ENCODE measurements at places on chromosomes 16 and 17.

- DNase-seq = peak; percentile 65
Measured at GRCh38 chr16:84851192-84852127, 31.7 kb downstream of the CRISPLD2 start.

DNA sequence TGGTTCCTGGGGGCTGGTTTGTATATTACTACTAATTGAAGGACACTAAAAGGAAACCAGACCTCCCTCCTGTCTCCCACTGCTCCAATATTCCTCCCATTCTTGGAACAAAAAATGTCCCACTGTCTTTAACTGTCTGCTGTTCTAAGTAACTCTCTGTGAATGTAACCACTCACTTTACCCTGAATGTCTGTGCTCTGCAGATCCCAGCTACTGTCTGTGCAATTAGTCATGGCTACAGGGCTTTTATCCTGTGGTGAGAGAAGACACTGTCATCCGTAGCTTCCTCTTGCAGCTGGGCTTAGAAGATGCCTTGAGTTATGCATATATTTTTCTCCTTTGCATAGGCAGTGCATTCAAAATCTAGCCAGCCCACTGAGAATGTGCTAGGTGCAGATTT is 853.8 kb downstream of the CDH8 start:
- no peak for DNase-seq

GRCh38 chr16:3865241-3865640 is 15.3 kb downstream of the CREBBP start:
- no peak for DNase-seq

GRCh38 chr16:14958323-14958600 is 16.6 kb upstream of the PDXDC1 start:
- DNase-seq = no peak

DNA sequence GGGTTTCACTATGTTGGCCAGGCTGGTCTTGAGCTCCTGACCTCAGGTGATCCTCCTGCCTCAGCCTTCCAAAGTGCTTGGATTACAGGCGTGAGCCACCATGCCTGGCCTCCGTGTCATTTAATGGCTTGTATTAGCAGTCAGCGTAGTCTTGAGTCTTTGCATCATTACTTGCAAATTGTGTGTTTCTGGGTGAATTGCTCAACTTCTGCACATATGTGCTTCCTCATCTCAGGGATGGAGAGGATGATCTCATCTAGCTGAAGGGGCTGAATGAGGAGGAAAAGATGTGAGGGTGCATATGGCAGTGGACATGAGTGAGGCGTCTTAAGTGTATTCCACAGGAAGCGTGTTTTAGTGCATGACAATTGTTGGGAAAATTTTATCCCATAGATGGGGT is 155.8 kb downstream of the SNX29 start:
- DNase-seq = no peak

DNA sequence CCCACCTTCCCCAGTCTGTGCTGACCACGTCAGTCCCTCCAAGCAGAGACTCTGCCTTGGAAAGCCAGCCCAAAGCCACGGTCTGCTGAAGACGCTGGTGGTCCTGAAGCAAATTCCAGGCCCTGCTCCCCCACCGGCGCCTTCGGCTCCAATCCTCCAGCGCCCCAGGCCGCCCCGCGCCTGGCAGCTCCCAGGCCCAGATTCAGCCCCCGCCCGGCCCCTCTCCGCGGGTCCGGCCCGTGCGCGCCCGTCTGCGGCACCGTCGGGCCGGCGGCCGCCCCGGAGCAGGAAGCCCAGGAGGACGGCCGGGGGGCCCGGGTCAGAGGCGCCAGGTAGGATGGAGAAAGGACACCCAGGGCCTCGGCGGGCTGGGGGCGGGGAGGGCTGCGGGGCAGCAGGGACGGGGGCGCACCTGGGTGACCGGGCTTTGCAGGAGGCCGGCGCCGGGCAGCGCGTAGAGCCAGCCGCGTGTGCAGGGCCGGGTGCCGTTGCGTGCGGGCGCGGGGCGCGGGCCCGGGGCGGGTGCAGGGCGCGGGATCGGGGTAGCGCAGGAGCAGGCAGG is 594 bp upstream of the SLC22A31 start:
- DNase-seq = no peak

DNA sequence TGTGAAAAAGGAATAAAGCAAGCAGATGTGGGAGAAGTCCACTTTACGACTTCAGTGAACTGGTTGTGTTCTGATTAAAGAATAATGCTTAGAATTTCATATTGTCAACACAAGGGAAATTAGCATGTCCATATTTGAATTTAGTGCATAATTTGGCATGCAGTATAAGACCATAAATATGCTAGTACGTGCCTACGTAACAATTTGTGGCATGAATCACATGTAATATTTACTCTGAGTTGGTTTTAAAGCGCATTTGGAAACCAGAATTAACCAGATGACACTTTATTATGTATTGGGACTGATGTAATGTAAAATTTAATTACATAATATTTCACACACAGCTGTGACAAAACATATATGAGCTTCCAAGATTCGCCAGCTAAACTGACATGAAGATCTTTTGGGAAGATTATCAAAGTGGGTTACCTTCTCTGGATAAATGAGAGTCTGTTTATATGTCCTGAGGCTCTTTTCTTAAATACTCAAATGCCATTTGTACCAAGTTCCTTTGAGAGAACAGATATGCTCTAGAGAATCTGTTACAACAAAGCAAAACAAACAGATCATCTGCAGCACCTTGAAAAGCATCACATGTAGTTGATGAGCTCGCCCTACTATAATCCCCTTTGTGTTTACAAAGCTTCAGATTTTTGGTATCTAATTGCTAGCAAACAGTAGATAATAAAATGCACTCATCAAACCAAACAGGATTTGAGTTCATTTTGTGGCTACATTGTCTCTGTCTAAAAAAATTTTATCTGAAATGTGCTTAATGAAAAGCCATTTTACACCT is 1468.6 kb downstream of the CDH11 start:
- DNase-seq = no peak

GRCh38 chr17:78717431-78717980 is 64.6 kb downstream of the CYTH1 start:
- DNase-seq = peak; percentile 87

GRCh38 chr16:12584488-12585233 is 219.0 kb downstream of the CPPED1 start:
- no peak for DNase-seq

DNA sequence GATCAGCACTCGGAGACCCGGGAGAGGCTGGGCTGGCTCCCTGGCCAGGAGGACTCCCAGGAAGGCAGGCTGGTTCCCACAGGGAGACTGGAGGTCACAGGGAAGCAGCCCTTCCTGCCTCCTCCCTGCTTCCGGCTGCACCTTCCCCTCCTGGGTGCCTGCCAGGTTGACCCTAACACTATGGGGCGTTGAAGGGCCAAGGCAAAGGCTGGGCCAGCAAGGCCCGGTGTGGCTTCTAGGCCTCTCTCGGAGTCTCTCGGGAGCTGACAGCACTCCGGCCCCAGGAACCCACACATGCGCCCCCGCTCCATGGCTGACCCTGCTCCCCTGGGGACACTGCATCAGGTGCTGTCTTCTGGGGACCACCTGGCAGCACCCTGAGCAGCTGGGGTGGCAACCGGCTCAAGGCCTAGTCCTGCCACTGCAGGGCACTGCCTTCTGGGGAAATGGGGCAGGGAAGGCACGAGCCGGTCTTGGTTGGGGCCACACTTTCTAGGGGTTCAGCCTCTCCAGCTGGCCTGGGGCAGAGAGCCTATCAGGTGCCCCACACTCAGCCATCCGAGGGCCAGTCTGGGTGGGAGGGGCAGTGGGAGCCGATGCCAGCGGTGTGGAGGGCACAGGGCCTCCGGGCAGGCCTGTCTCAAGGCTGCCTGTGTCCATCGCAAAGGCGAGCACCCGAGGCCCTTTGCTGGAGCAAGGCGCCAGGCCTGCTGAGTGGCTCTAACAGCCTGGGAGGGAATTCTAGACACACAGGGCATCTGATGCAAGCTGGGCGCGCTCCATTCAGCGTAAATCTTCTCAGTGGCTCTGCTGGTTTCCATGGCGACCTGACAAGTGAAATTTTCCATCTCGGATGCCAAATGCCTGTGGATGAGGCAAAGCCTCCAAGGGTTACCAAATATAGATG is 5.6 kb upstream of the MTSS2 start:
- DNase-seq = peak; percentile 95

GRCh38 chr16:54579106-54579728 is 292.6 kb upstream of the IRX3 start:
- no peak for DNase-seq

DNA sequence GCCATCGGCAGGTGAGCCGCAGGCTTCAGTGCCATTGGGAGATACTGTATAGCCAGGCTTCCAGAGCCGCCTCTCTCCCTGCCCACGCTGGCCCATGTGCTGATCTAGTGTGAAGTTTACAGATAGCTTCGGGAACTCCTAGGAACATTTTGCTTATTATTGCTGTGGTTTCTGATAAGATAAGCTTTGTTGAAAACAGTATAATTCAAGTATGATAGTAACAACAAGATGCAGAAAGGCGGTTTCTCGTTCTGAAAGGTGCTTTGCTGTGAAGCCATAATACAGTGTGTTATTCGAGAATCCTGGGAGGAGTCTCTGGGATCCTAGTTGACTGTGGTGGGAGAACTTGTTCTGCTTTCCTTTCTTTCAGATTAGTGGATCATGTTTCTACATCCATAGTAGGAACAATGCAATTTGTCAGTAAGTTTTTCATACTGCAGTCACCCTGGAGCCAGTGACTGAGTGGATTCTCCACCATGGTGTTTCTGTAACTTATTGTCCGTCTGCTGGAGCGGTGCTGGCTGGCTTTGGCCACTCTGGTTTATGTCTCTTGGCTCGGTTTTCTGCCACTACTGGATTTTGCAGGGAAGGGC is 31.5 kb downstream of the RAB11FIP3 start:
- no peak for DNase-seq

GRCh38 chr17:20279631-20280030 is 187.7 kb downstream of the LGALS9B start:
- DNase-seq = no peak

GRCh38 chr16:85935974-85936760 is 37.2 kb downstream of the IRF8 start:
- no peak for DNase-seq

GRCh38 chr16:28255838-28256237 is 36.5 kb upstream of the SBK1 start:
- DNase-seq = no peak

DNA sequence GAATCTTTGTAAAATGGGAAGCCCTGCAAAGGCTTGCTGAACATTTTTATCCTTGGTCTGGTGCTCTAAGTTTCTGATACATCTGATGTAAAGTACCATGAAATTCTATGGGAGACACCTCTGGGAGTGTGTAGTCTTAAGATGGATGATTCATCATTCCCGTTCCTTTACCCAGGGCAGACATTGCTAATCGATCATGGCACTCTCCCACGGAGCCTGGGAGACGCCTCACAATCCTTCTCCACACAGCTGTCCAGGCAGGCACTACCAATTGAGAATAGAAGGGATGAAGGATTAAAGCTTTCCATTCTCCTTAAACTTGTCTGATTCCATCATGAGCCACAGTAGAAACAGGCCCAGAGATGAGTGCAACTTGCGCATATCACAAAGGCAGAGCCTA is 144.8 kb downstream of the GSG1L start:
- DNase-seq = no peak

GRCh38 chr17:56890390-56890789 is 23.5 kb downstream of the TRIM25 start:
- no peak for DNase-seq

GRCh38 chr16:57619606-57620334 is 8.7 kb upstream of the ADGRG1 start:
- no peak for DNase-seq

DNA sequence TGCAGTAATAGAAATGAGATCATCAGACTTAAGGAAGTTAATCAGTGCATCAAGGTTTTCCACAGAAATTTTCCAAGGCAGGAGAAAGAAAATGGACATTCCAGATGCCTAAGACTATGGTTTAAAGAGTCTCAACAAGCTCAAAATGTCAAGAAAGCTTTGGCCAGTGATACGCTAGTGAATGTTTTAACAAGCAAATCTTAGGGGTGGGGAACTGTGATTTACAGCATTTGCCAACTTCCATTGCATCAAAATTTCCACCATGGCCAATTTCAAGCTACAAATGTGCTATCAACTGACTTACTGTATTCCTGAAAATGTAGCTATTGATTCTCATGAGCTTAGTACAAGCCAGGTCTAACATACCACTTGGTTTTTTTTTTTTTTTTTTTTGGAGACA is 82.4 kb upstream of the CLEC3A start:
- DNase-seq = no peak

DNA sequence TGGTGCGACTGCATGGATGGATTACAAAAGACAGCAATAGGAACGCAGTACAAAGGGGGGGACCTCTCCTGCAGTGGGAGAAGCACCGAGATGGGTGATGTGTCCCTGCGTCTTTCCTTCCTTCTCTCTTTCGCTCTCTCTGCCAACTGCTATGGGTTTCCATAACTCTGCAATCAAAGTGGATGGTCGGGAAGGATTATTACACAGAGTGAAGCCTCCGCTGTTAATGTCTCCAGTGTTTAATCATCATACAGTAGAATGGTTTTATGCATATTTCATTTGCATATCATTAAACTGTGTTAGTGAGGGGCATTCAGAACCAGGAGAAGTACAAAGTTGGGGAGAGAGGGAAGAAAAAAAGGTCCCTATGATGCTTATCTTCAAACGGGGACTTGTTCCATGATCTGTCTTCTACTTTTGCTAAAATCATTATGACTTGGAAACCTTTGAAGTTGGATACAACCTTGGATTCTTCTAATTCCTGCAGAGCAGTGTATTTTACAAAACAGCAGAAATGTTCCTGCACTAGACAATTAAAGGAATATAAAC is 255.9 kb upstream of the PMFBP1 start:
- no peak for DNase-seq

DNA sequence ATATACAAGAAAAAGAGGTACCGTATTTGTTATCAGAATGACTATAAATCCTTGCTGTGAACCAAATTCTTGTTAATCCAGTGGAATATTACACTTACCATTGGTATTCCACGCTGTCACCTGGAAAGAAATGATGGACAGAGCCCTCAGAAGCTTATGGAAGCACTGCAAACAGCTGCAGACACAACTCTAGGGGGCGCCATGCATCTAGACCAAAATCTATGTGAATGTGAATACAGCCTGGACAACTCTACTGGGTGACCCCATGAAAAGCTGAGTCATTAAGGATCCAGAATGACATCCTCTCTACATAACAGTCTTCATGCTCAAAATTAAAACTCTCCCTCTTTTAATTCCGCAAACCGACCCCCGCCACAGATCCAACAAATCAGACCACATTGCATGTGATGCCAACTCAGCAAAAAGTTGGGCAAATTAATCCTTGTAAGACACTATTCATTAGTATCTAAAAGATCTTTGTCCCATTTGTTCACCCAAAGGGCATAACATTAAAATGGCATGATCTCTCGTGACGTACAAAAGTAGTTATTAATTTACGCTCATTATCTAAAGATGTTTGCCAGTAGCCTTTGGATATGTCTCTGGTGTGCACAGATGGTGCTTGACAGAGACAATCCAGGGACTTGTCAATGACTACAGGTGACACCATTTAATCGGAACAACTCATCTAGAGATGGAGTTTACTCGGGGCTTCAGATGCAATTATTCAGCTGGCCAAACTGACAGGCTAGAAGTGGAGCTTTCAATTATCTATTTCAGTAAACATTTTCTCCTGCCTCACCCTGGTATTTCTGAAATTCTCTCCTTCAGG is 552.7 kb upstream of the PSMD7 start:
- DNase-seq = no peak

Data from cerebellum (tissue), 4 donors.